ENCODE measurements at places on chromosomes 6 and 20.
A peak's percentile ranks its signal among the peaks of the same experiment; 100 is the strongest.

- no peak for DNase-seq
These were observed 20.5 kb downstream of the GCLC start for GRCh38 chr6:53524455-53524815.

- peak; percentile 19 for DNase-seq
These were observed 95.1 kb upstream of the OLIG3 start for GRCh38 chr6:137589067-137589848.

DNA sequence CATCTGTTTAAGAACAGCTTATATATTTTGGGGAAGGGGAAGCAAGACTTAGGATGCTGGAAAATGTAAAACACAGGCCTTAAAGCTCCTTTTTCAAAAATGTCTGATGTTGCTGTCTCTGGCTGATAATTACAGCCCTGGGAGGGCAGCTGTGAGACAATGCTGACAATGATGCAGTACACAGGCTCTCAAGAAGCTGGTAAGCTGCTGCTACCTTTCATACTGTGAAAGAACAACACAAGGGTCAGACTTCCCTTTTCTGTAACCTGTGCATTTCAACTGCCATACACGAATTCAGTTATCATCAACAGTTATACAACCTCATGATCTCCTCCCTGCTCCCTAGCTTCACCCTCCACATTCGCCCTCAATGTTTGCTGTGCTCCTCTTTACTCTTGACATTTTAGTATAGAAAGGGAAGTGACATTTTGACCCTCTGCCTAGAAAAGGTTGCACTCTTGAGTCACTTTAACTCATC, 25.2 kb downstream of the MAP7 start:
- DNase-seq: no peak

DNA sequence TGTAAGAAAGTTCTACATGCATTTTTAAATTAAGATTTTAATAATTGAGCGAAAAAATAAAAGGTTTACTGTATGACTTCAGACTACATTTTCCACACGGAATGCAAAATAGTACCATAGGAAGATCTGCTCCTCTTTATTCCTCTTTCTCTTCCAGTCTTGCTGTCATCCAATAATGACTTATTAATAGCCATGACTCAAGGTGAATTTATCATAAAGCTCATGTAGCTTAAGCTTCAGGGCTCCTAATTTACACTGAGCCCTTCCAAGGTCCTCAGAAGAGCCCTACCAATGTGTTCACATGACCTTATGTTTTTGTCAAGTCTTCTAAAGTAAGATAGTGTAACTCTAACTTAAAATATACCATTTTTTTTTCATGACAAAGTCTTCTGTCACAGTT, 510.1 kb downstream of the PHF3 start:
- DNase-seq: no peak

DNA sequence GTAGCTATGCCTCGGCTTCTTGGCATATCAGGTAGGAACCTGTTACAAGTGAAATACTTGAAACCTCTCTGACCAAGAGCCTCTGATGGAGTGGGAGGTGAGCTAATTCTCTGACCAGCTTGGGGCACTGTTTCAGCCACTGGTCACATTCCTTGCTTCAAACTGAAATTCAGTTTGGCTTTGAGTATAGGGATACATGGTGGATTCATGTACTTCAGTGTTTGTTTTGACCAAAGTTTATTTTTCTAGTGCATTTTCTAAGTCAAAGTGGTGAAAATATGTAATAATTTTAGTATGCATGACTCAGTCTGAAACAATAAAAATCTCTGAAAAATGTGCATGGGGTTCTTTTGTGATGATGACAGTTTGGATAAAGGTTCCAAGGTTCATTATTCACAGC, 18.6 kb downstream of the TTPAL start:
- DNase-seq: no peak

GRCh38 chr20:17595856-17596255, 26.0 kb downstream of the DSTN start:
- DNase-seq: no peak

DNA sequence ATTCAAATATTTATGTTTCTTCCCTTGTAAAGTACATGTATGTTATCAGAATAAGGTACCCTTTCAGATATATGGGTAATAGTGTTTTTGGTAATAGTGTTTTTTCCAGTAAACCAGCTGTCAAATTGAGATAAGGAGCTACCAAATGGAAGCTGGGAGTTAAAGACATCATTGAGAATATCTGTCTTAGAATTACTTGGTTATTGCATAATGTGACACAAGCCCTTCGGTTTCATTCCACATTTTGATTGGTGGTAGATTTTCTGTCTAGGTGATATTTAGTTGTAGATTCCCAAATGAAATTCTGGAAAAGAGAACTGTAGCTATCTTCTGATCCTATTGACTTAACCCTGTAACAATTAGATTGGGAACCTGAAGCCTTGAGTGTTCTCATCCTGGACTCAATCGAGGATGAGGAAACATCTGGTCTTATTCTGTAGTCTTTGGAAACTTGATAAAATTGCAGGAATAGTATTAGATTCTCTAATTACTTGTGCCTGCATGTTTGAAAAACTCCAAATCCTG, 75.1 kb upstream of the SYNJ2 start:
- DNase-seq: no peak

GRCh38 chr6:99366852-99367251, 17.4 kb upstream of the FAXC start:
- DNase-seq: no peak

DNA sequence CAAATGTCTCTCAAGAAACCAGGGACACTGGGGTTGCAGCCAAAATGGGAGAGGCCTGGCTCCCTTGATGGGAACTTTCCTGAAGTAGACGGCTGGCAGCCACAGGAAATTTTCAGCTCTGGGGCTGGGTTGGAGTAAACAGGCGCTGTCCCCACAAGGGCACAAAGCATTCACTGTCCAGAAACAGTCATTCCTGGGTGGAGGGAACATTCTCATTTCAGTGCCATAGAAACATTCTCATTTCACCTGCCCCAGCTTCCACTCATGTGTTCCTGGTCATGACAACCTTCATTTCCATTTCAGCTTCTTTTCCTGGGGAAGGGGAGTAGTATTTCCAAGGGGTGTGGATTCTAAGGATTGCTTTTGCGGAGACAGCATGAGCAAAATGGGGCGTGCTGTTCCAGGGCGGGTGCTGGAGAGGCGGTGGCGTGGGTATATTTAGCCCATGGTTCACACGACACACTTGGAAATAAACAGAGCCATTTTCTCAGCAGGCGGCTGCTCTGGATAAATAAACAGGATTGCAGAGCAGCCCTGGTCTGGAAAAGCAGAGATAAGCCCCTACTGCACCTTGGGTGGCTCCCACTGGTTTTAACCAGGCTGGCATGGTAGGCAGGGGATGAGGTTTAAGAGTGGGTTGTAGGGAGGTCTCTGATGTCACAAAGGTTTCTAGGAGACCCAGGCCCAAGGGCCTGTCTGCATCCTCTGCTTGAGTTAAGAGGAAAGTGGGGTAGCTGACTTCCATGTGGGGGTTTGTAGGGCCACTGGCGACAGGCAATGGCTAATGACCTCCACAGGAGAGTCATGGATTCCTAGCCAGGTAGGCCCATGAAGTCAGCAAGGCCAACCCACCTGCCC, 32.9 kb downstream of the COX4I2 start:
- no peak for DNase-seq

DNA sequence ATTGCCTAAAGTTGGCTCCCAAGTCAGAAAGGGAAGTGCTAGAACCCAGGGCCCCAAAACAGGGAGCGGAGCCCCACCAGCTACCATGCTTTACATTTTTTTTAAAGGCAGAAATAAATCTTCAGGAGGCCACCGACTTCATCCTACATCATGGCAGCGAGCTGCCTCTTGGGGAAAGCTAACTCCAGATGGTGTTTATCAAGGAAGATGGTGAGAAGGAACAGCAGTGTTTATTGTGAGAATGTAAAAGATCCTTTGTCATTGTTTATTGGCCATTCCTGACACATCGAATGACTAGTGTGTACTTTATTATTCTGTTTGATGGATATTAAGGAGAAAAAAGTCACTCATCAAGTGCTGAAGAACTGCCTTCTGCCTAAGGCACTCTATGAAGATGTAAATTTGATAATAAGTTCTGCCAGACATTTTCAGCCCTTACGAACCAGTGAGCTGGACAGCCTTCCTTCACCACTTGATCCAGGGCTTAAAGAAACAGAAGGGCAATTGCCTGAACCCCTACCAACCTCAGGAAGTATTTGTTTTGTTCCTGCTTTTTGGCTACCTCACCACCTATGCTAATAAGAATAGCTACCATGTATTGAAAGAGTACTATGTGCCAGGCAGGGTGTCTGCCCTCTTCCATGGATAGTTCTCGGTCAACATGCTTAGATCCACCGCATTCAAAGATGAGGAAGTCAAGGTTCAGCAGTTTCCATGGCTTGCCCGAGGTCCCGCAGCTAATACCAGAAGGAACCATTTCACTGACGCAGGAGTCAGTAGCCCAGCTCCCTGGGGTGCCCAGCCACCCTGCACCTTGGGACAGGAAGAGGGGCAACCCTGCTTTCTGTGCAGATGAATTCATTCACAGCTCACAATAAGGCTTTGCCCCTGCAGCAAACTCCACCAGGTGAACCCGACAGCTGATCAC, 194.7 kb upstream of the RREB1 start:
- DNase-seq: no peak

GRCh38 chr6:50792771-50793170, 25.9 kb upstream of the TFAP2B start:
- no peak for DNase-seq

DNA sequence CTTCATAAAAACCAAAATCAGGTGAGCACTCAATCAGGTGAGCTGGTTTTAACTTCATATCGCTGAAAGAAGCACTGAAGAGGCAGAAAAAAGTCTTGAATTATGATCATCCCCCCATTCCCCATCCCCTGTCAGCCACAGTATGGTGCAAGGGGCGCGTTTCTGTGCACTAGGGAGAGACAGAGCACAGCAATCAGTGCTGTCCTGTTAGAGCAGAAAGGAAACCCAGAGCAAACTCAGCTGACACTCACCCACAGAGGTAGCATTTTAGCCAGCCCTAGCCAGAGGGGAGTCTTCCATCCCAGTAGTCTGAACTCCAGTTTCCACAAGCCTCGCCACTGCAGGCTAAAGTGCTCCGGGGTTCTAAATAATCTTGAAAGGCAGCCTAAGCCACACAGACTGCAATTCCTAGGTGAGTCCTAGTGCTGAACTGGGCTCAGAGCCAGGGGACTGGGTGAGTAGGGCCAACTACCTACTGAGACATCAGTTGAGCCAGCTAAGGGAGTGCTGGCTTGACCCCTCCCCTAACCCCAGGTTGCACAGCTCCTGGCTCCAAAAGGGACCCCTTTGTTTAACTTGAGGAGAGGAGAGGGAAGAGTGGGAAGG, 1352.6 kb upstream of the GJE1 start:
- no peak for DNase-seq

- no peak for DNase-seq
These were observed 213.9 kb upstream of the SULF2 start for GRCh38 chr20:47999166-47999565.

- no peak for DNase-seq
These were observed 1.4 kb downstream of the NCOA7 start for GRCh38 chr6:125792172-125792571.

DNA sequence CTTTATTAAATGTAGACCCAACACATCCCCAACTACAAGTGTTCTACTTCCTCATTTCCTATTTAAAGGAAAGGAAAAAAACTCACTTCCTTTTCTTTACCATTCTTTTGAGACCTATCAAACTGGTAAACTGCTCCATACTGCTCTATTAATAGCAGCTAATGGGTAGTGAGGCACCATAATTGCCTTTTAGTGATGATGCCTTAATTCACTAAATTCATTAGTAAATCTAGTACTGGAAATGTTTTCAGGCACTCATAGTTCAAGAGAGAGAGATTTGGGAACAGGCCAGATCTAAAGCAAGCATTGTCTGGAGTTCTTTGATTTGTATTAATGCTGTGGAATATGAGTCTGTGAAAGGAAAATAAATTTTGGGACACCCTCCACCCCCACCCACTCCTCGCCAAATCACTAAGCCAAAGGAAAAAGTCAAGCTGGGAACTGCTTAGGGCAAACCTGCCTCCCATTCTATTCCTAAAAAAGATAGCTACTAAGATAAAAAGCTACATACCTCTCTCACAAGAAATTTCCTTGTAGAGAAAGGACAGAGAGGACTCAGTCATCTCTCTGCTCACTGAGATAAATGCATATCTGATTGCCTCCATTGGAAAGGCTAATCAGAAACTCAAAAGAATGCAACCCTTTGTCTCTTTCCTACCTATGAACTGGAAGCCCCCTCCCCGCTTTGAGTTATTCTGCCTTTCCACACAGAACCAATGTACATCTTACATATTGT, 13.6 kb upstream of the IBTK start:
- no peak for DNase-seq

DNA sequence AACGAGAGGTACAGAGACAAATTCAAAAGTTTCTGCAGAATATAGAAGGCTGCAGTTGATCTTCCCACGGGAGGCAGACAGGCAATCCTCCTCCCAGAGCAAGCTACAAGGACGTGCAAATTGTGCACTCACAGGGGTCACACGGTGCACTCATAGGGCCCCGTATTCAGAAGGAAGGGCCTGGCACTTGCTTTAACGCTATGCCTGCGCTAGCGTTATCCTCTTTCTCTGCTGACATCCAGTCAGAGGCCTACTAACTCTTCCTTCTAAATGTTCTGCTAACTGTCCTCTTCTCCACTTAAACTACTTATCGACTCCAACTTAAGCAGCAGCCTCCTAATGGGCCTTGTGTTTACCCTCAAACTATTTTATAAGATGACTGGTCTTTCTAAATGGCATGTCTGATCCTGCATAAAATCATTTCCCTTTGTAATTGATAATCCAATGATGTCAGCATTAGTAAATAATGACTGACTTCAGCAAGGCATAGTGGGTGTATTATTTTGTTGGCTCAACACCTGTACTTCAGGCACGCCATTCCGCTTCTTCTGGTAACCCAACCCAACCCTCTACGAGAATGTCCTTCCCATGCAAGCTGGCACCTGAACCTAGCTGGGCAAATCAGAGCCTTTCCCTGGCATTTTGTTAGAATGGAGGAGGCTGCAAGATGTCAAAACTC, 2.2 kb downstream of the IFNGR1 start:
- no peak for DNase-seq

DNA sequence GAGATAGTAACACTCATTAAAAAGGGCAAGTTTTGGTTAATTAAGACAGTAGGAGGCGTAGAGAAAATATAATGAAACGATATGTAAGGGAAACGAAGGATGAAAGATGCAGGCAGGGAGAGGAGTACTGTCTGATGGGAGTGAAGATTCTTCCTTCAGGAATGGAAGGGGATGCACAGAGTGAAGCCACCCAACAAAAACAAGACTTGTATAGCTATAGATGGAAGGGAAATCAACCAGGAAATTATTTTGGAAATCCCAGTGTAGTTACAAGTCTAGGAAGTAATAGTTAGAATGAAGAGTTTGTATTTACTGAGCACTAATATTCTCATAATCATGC, 19.7 kb upstream of the HLA-DRB1 start:
- no peak for DNase-seq

GRCh38 chr6:22208026-22208425, 88.8 kb downstream of the PRL start:
- no peak for DNase-seq

- DNase-seq: no peak
These were observed 16.4 kb upstream of the SLC22A2 start for GRCh38 chr6:160274871-160275510.

GRCh38 chr20:34637245-34638038, 39.5 kb downstream of the PIGU start:
- DNase-seq: no peak
